ENCODE measurements at places on chromosomes 7 and 10. TPM values are rescaled to one million over a fixed set of nuclear protein-coding genes. Genes with fewer than 3 reads are reported as not detected.
A peak's percentile ranks its signal among the peaks of the same experiment; 100 is the strongest.

Gene PDK4
- 1.4 TPM for total RNA-seq

Gene THSD7A
- 38.6 TPM for total RNA-seq

Gene CALML5
- not detected for total RNA-seq

Gene GARIN1A
- 1.2 TPM for total RNA-seq

Gene HMX2
- 2.7 TPM for total RNA-seq

Gene ABCF2
- total RNA-seq, result 64.4 TPM

DNA sequence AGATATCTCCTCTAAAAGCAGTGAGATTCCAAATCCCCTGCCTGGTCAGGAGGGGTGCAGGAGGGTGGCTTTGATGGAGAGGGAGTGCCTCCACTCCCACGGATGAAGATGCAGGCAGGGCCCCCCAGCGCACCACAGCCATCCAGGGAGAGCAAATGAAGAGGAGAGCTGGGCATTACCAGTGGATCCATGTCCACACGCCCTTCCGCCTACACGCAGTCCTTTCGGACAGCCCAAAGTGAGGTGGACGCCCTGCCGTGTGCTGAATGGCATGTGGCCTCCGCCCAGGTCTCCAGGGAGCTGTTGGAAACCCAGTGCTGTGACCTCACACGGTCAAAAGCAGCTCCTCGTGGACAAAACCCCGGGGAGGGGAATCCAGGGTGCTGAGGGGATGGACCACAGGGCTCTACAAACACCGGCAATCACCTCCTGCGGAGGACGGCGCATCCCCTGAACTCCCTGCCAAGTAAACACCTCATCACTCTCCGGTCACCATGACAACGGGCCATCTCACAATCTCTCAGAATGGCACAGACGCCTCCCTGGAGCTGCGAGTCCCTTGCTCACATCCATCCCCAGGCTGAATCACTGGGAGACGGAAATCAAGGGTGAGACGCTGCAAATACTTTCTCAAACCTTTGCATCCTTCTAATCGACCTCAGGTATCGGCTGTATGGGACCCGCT lies 35.0 kb upstream of the DNAAF5 start:
- no peaks in the 10 kb centered on the region for H3K4me1 ChIP-seq
- H3K27me3 ChIP-seq, result no peaks in the 10 kb centered on the region
- H3K36me3 ChIP-seq, result no peaks in the 10 kb centered on the region
- H3K27ac ChIP-seq, result no peak overlapping the region
- no peak for DNase-seq
- H3K4me3 ChIP-seq, result no peak overlapping the region

DNA sequence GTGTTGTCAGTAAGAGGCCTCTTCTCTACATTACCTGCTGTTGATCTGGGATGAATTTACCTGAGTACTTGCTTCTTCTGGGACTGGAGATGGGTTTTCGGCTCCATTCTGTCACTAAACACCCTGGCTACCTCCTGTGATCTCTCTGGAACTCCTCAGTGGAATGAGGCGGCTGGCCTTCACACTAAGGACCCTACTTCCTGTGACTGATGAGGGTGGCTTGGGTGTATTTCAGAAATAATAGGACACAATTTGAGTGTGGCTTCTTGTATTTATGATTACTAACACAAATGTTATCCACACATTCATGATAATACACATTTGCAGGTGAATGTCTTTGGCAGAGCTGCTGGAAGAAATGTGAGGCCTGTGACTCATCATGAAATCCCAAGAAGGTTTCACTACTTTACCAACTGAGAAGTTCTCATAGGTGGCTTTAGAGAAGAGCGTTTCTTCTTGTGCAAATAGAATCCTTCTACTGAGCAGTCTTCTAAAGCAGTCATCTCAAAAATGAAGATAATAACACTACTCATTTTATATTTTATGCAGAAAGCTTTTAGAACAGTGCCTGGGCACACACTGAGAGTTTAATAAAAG lies 21.3 kb upstream of the EVX1 start:
- no peak overlapping the region for H3K27ac ChIP-seq
- no peaks in the 10 kb centered on the region for H3K36me3 ChIP-seq

DNA sequence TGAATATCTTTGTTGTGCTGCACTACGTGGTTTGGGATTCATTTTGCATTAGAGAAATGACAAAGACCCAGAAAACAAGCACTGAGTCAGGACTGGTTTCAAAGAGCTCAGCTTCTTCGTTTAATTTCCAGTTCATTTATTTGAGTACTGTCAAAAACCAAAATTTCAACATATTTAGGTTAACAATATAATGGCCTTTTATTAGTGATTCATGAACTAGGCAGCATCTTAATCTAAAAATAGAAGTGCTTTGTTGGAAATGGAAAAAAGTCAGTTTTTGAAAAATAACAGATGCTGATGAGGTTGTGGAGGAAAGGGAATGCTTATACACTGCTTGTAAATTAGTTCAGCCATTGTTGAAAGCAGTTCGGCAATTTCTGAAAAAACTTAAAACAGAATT lies 856.4 kb downstream of the LRMDA start:
- no peak overlapping the region for H3K27ac ChIP-seq
- no peaks in the 10 kb centered on the region for H3K27me3 ChIP-seq
- DNase-seq, result no peak
- H3K4me3 ChIP-seq, result no peak overlapping the region
- H3K4me1 ChIP-seq, result no peaks in the 10 kb centered on the region
- no peaks in the 10 kb centered on the region for H3K36me3 ChIP-seq

- no peaks in the 10 kb centered on the region for H3K4me1 ChIP-seq
- no peaks in the 10 kb centered on the region for H3K27me3 ChIP-seq
- H3K4me3 ChIP-seq, result no peak overlapping the region
- DNase-seq, result no peak
- H3K36me3 ChIP-seq, result no peaks in the 10 kb centered on the region
These were observed 117.9 kb downstream of the MTPAP start for GRCh38 chr10:30231071-30231652.

- no peak overlapping the region for H3K4me3 ChIP-seq
- peaks cover 2% of the 10 kb centered on the region for H3K27me3 ChIP-seq
- H3K36me3 ChIP-seq, result no peaks in the 10 kb centered on the region
- no peak overlapping the region for H3K27ac ChIP-seq
These were observed 21.7 kb upstream of the RHOBTB1 start for GRCh38 chr10:60965696-60966095.

DNA sequence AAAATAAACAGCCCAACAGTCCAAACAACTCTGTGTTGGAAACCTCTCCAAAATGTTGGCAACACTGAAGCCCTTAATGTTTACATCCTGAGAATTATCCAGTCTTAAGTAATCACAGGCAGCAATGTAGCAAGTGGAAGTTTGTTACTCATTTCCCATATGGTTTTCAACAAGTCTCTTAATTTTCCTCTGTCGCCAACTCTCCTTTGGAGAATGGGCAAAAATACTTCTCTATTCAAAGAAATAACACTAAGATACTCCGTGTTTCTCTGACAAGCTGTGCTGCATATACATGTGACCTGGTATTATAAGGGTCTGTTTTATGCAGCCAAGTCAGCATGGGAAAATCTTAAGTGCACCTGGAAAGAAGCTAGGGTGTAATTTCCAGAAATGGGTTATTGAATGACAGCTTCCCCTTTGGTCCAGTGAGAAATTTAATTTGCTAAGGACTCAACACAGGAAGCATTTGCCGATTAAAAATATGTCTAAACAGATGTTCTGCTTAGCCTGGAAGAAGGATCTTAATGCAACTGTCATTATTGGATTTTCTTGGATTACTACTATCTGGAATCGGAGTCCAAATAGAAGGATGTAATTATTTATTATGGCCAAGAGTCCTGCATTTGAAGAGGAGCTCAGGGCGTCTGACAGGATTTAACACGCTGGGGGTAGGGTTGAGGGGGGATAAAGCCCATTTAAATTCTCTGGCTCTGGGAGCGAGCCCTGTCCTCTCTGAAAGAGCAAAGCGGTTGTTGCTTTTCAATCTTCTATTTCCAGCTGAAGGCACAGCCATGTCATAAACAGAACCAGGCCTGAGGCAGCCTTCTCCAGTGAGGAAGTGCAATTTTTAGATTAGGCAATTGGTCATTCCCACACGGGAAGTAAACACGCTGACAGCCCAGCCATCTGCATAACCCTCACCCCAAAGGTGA lies 73.1 kb downstream of the TLL2 start:
- peaks cover 5% of the 10 kb centered on the region for H3K27me3 ChIP-seq
- H3K36me3 ChIP-seq, result no peaks in the 10 kb centered on the region
- no peak overlapping the region for H3K27ac ChIP-seq
- DNase-seq, result no peak

DNA sequence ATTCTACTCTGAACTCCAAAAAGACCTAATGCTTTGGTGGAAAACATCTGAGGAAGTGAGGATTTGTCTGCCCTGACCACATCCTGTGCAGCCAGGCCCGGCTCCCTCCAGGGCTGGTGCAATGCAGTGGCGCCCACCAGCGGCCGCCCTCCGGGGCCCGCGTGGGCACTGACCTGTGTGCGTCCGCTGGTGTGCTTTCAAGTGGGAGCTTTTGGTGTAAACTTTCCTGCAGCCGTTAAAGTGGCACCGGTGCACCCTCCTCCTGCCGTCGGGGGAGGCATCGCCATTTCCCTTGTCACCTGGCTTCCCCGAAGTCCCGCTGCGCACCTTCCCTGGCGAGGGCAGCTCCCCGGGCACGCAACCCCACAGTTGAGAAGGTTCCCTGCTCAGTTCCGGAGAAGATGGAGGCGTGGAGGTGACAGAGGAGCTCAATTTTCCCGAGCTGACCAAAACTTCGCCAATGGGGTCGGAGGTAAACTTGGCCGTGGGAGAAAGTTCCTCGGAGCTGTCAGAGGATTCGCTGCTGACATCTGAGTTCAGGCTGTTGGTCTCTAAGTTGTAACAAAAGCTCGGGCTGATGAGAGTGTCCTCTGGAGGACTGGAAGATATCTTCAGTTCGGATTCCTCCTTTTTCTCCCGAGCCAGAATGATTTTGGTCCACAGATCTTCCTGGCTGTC lies 3.4 kb downstream of the KLF6 start:
- no peak for DNase-seq
- no peaks in the 10 kb centered on the region for H3K27me3 ChIP-seq
- H3K36me3 ChIP-seq, result peaks cover 37% of the 10 kb centered on the region
- peak overlapping the region; percentile 100 for H3K27ac ChIP-seq

DNA sequence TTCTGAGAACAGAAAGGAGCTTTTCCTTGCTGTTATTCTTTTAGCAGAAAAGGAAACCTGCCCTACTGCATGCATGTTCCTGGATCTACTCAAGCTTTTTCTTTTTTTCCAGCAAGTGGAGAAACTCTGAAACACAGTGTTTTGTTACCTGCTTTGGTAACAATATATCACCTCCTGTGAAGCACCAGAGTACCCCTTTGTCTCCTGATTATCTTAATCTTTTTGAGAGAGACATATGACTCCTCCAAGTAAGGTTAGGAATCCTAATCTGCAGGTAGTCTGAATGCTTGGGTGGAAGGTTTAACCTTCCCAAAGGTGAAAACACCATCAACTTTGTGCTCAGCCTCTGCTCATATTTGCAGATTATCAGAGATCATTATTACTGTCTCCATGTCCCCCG lies 93.1 kb downstream of the MAPK8 start:
- peaks cover 16% of the 10 kb centered on the region for H3K4me1 ChIP-seq
- no peaks in the 10 kb centered on the region for H3K27me3 ChIP-seq
- no peak overlapping the region for H3K4me3 ChIP-seq
- no peak overlapping the region for H3K27ac ChIP-seq

- H3K4me3 ChIP-seq, result no peak within 1 kb of the TSS
- H3K27ac ChIP-seq, result no peak within 1 kb of the TSS
- H3K36me3 ChIP-seq, result no peaks in the 10 kb centered on the region
- peaks cover 15% of the 10 kb centered on the region for H3K27me3 ChIP-seq
These were observed at the start of gene CLRN3 for GRCh38 chr10:127892743-127893142. TSS of gene CLRN3 (minus strand) at chr10:127892941. CDS start at chr10:127892784, 157 bp downstream.

DNA sequence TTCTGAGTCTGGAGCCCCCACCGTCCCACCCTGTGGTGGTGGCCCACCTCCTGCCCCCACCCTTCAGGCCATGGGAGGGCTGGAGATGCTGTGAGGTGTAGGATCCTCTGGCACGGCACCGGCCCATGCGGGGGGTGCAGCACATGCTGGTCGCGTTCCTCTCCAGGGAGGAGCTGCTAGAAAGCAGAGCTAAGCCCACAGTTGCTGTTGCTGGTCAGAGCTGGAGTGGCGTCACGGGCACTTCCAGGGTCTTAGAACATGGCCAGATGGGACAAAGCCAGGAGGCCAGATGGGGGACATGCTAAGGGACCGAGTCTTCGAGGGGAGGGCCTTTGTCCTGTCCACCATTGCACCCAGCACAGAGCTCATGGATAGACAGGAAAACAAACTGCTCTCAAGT lies 21.6 kb downstream of the AGAP3 start:
- no peaks in the 10 kb centered on the region for H3K36me3 ChIP-seq
- DNase-seq, result no peak
- no peak overlapping the region for H3K4me3 ChIP-seq
- H3K27me3 ChIP-seq, result no peaks in the 10 kb centered on the region

GRCh38 chr7:140915935-140916555 lies 8.7 kb downstream of the BRAF start:
- no peak overlapping the region for H3K27ac ChIP-seq
- H3K27me3 ChIP-seq, result no peaks in the 10 kb centered on the region
- no peaks in the 10 kb centered on the region for H3K4me1 ChIP-seq
- no peak overlapping the region for H3K4me3 ChIP-seq

GRCh38 chr7:106947244-106947728 lies 82.2 kb downstream of the PIK3CG start:
- no peak overlapping the region for H3K27ac ChIP-seq
- H3K4me3 ChIP-seq, result no peak overlapping the region
- peak; percentile 22 for DNase-seq

- no peak for DNase-seq
- H3K36me3 ChIP-seq, result no peaks in the 10 kb centered on the region
- H3K27ac ChIP-seq, result no peak overlapping the region
These were observed 42.4 kb upstream of the GDF10 start for GRCh38 chr10:47257396-47258120.

GRCh38 chr7:65221683-65222082 lies 152.0 kb upstream of the ZNF92 start:
- H3K27me3 ChIP-seq, result no peaks in the 10 kb centered on the region
- no peak overlapping the region for H3K27ac ChIP-seq
- DNase-seq, result no peak
